ENCODE measurements at places on chromosomes 7 and 10. TPM values are rescaled to one million over a fixed set of nuclear protein-coding genes. Genes with fewer than 3 reads are reported as not detected.

- peak; percentile 84 for DNase-seq
These were observed at the start of gene TSPAN12 for GRCh38 chr7:120857588-120858573. TSPAN12 (minus strand) TSS chr7:120858144; CDS start chr7:120856763, 1,381 bp downstream.

- DNase-seq = no peak
These were observed 370 bp downstream of the TMEM60 start for GRCh38 chr7:77797734-77798393.

GRCh38 chr7:44637788-44638594, 31.6 kb downstream of the OGDH start:
- peak; percentile 92 for DNase-seq

- DNase-seq = no peak
These were observed 8.1 kb downstream of the BLVRA start for GRCh38 chr7:43766564-43766963.

Gene CAMK1D
- total RNA-seq = 5.6 TPM

Gene STEAP1
- 1.1 TPM for total RNA-seq

Gene ZNF485
- 7.1 TPM for total RNA-seq

DNA sequence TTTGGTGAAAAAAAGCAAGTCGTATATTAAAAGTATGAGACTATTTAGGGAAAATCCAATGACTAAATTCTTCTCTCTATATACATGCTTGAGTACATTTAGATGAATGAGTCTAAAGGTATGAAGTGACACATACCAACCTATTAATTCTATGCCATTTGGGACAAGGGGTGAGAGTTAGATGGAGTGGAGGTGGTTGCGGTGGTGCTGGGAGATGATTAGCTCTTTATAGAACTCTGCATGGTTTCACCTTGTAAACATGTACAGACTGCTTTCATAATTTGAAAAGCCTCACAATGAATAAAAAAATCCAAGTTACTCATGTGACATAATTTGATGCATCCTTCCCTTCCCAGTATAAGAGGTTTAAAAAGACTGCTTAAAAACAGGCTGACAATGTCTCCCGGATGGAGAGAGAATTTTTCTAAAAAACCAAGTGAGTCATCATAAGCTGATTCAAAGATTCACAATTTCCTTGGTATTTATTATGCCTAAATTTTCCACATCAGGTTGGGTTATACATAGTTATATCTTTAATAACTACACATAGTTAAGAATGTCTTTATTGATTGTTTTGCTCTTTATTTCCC, 572.8 kb downstream of the REEP3 start:
- DNase-seq = no peak

GRCh38 chr10:102812231-102812876, 24.9 kb downstream of the CYP17A1 start:
- peak; percentile 76 for DNase-seq

- no peak for DNase-seq
These were observed 26.5 kb downstream of the ANK3 start for GRCh38 chr10:60363187-60363586.

Gene GTF2IRD1
- 1.4 TPM for total RNA-seq

Gene LIPJ
- total RNA-seq = not detected

Gene RET
- 0.12 TPM for total RNA-seq

GRCh38 chr7:51301806-51302205, 14.8 kb downstream of the COBL start:
- DNase-seq = no peak

Gene PPP1R3C
- total RNA-seq = 0.21 TPM

- no peak for DNase-seq
These were observed 1260.3 kb downstream of the XPNPEP1 start for GRCh38 chr10:108662975-108663374.

DNA sequence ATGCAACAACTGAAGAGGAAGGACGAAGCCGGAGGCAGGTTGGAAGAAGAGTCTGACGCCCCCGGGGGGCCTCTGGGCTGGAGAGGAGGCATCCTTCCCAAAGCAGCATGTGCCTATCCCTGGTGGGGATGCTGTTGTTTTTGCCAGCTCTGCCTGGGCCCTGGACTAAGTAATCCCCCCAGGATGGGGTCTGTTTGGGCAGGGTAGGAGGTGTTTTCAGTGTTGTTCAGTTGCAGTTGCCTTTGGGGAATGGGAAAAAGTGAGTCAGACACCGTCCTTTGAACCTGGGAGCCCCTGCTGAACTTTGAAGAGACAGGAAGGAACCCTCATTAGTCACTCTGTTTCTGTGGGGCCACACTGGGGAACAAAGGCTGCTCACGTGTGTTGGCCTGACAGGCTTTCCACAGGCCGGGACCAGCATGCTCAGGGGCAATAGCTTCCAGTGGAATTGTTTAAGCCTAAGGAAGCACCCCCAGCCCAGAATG, 35.2 kb upstream of the GDF10 start:
- DNase-seq = peak; percentile 85

Gene SLC26A3
- total RNA-seq = not detected

- no peak for DNase-seq
These were observed 12.1 kb downstream of the CRYGN start for GRCh38 chr7:151427705-151428377.

GRCh38 chr10:48672596-48673265, 11.9 kb upstream of the WDFY4 start:
- peak; percentile 38 for DNase-seq

DNA sequence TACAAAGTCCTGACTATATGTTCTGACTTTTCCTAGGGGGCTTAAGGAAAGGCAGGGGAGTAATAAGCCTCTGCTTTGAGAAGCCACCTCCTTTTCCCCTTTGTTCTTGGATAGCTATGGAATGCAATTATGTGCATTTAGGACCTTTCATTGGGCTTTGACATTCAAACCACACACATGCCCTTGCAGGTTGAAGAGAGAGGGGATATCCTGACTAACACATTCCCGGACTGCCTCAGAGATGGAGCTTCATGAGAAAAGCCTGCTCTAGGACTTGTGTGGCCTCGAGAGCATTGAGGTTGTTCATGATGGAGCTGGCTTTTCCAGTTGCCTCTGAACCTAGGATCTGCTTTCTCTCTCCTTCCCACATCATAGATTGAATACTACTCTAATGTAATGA, 694.5 kb downstream of the LRMDA start:
- no peak for DNase-seq

DNA sequence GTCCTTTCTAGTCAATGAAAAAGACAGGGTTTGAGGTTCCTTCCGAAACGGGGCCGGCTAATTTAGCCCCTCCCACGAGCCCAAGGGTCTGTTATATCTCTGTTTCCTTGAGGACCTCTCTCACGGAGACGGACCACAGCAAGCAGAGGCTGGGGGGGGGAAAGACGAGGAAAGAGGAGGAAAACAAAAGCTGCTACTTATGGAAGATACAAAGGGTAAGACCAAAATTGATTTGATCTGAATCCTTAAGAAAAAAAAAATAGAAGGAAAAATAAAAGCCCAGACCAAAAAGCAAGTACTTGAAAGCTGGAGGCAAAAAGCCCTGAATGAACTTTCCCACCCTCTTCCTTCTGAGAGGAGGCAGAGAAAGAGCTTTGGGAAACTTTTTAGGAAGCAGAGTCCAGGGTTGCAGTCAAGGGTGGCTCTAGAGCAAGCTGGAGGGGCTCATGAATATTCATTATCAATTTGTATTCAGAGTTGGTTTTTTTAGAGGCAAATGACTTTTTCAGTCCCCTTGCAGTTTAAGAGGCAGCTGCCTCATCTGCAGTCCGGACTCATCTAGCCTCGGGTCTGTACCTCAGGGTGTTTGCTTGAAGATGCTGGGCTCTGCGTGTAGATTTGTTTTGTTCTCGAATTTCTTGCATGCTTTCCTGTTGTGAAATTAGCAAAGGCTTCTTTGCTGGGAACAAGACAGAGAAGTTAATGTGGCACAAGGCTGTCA, at the start of gene ENTPD1:
ENTPD1 (plus strand) TSS at position 123 of the 721 bp plus-strand sequence; CDS start at position 200, 77 bp downstream.
- DNase-seq = no peak

Gene TMEM270
- not detected for total RNA-seq

GRCh38 chr10:52212062-52212461, 102.0 kb upstream of the DKK1 start:
- no peak for DNase-seq

Gene MRLN
- total RNA-seq = 0.82 TPM

GRCh38 chr7:43701500-43701854, 27.8 kb downstream of the COA1 start:
- DNase-seq = no peak

Gene SUN3
- total RNA-seq = not detected

Gene DGKI
- total RNA-seq = 21.4 TPM

Gene KRIT1
- 47.3 TPM for total RNA-seq

DNA sequence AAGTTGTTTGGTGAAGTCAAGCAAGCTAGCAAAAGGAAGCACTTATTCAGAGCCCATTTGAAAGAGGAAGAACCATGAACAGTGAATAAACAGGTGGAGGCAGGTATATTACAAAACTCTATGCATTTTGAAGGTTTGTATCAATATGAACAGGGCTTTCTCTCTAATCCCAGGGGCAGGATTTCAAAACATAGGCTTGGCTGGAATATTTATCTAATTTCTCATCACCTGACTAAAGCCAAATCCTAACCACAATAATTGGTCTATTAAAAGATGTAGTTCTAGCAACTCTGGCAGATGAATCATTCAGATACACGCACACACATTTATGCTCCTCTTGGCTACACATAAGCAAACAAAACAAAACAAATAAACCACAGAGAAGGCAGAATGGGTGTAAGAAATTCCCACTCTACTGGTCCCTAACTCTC, 554.4 kb downstream of the INHBA start:
- no peak for DNase-seq

DNA sequence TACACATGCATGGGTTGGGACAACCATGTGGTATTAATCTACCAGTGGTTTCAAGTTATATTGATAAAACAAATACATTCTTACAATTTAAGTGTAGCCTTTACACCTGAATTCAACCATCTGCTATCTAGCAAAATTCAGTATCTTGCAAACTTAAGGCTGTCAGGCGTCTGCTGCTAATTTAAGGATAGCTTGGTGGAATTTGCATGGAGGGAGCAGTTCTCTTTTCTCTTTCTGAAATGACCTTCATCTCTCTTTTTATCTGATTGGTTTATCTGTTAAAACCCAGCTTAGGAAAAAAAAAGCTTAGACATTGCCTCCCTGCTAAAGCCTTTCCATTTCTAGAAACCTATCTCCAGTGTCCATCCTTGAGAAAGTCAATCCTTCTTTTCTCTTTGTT, 102.3 kb downstream of the ZEB1 start:
- no peak for DNase-seq

GRCh38 chr10:1402016-1402770, 335.1 kb downstream of the ADARB2 start:
- no peak for DNase-seq

Gene GJD4
- total RNA-seq = not detected

Gene CH25H
- total RNA-seq = not detected

Gene CFAP70
- 0.33 TPM for total RNA-seq

GRCh38 chr7:134899729-134900128, 86.6 kb upstream of the AGBL3 start:
- no peak for DNase-seq

- no peak for DNase-seq
These were observed 44.2 kb upstream of the PPP2R2D start for GRCh38 chr10:131856441-131857094.

- no peak for DNase-seq
These were observed 446.4 kb upstream of the KCND2 start for GRCh38 chr7:119826547-119826946.

Gene NEUROD6
- not detected for total RNA-seq

GRCh38 chr10:133040198-133040597, 47.5 kb upstream of the ADGRA1 start:
- no peak for DNase-seq

DNA sequence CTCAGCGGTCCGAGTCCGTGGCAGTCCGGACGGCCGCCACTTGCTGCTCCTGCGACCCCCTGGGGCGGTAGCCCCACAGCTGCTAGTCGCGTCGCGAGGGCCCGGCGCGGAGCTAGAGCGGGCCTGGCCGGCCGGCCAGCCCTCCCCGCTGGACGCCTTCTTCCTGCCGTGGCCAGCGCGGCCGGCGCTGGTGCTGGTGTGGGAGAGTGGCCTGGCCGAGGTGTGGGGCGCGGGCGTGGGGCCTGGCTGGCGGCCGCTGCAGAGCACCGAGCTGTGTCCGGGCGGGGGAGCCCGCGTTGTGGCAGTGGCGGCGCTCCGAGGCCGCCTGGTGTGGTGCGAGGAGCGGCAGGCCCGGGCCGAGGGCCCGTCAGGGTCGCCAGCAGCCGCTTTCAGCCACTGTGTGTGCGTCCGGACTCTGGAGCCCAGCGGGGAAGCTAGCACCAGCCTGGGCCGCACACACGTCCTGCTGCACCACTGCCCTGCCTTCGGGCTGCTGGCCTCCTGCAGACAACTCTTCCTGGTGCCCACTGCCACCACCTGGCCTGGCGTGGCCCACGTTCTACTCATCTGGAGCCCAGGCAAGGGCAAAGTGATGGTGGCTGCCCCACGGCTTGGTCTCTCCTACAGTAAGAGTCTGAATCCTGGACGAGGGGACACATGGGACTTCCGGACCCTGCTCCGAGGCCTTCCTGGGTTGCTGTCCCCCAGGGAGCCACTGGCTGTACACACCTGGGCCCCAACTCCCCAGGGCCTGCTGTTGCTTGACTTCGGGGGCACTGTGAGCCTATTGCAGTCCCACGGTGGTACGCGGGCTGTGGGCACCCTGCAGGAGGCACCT, 631 bp downstream of the HPS6 start:
- DNase-seq = peak; percentile 73

Gene FXYD4
- not detected for total RNA-seq

GRCh38 chr7:5423976-5424748, 528 bp upstream of the TNRC18 start:
- peak; percentile 82 for DNase-seq

Gene TNS3
- 4.7 TPM for total RNA-seq

Gene IFIT1B
- not detected for total RNA-seq

Gene RADIL
- total RNA-seq = 0.26 TPM

GRCh38 chr7:132696332-132696731, 120.1 kb upstream of the PLXNA4 start:
- DNase-seq = no peak

GRCh38 chr7:107185716-107186115, 16.9 kb downstream of the HBP1 start:
- no peak for DNase-seq

Gene COMTD1
- total RNA-seq = 37.1 TPM

DNA sequence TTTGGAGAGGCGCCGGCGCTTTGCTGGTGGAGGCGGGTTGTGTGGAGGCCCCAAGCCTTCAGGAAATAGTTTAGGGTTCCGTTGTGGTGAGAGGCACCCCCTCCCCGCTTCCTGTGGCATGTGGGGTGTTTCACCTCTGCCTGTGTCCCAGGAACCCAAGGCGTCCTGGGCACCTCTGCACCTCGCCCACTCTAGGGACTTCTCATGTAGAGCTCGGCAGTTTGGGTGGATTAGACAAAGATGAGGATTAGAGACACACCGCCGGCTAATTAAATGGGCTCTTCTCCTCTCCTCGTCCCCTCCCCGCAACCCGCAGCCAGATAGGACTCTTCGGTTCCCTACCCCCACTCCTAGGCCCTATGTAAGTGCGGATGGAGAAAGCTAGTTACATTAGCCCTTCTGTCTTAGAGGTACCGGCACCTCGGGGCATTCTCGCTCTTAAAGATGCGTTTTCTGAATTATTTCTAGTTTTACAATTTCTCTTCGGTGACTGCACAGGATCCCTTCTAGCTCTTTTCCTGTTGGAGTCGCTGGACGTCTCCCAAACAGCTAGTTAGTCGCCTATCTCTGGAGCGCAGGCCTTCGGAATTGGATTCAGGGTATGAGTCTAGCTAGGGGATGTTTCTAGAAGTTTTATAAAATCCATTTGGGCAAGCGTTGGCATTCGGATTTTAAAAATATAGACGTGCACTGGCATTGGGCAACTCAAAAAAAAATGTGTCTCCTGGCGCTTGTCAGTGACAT, 7.8 kb downstream of the PTF1A start:
- no peak for DNase-seq

Gene AKR1C4
- total RNA-seq = not detected

GRCh38 chr10:19628767-19629560, 187.3 kb upstream of the PLXDC2 start:
- no peak for DNase-seq

All from activated CD4-positive, alpha-beta T cell treated with anti-CD3 and anti-CD28 coated beads, Interleukin-2, amount 10 ng/mL, durations not matched to agents 24 days and 14 days (primary cell).